Mammary epithelial cell (primary cell): ENCODE measurements at places on chromosomes 12 and 14.

DNA sequence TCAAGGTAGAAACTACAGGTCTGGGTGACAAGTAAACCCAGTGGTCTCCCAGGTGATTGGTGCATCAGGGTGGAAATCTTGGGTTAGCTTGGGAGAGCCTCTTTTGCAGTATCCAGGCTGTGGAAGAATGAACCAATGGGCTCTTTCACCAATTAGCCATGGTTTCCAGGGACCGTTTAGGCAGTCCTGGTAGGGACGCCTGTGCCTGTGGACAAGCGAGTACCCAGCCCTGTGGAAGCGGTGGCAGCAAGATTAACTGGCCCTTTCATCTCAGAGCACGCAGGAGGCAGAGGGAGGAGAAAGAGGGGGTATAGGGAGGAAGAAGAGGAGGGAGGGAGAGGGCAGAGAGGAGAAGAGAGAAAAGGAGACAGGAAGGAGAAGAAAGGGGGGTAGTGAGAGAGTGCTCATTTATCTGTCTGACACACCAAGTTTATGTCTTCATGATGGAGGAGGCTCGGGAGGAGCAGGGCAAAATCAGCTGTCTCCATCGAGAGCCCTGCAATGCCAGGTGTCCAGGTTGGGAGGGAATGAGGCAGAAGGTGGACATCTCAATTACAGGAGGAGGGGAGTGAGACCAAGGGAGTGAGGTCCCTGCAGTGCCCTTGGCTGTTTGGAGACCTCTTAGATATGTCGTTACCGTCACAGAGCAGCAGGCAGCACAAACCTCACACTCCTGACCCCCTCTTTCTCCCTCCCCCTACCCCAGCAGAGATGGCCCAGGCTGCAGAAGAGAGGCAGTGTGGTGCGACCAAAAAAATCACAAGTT, 4.6 kb upstream of the ZDHHC22 start:
- no peak for DNase-seq

- no peak for DNase-seq
Observed at GRCh38 chr12:92403210-92404175, 257.8 kb upstream of the BTG1 start.

- DNase-seq = no peak
Observed at GRCh38 chr14:57617510-57617909, 123.9 kb upstream of the CCDC198 start.

- no peak for DNase-seq
Observed at GRCh38 chr12:131008131-131008912, 54.6 kb downstream of the ADGRD1 start.

GRCh38 chr12:31370531-31371255, 44.7 kb upstream of the SINHCAF start:
- DNase-seq = no peak

GRCh38 chr14:77240336-77240915, 30.6 kb downstream of the NGB start:
- no peak for DNase-seq

- DNase-seq = no peak
Observed at GRCh38 chr12:105431537-105432100, 101.1 kb downstream of the C12orf75 start.

DNA sequence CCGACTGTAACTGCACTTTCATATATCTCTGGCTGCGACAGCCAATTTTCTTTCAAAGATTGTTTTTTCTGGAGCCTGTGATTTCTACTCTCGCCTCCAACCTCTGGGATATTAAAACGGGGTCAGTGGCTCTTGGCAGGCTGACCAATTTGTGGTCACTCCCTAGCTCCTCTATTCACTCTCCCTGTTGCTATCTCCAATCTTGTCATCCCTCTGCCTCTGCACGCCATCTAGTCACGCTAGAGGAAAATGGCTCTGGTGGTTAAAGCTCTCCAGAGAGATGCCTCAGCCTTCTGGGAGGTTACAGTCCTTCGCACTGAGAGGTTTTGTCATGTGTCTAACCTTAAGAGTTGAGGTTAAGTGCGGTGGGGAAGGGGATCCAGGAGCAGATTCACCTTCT, 59.8 kb upstream of the CISTR start:
- DNase-seq = no peak

DNA sequence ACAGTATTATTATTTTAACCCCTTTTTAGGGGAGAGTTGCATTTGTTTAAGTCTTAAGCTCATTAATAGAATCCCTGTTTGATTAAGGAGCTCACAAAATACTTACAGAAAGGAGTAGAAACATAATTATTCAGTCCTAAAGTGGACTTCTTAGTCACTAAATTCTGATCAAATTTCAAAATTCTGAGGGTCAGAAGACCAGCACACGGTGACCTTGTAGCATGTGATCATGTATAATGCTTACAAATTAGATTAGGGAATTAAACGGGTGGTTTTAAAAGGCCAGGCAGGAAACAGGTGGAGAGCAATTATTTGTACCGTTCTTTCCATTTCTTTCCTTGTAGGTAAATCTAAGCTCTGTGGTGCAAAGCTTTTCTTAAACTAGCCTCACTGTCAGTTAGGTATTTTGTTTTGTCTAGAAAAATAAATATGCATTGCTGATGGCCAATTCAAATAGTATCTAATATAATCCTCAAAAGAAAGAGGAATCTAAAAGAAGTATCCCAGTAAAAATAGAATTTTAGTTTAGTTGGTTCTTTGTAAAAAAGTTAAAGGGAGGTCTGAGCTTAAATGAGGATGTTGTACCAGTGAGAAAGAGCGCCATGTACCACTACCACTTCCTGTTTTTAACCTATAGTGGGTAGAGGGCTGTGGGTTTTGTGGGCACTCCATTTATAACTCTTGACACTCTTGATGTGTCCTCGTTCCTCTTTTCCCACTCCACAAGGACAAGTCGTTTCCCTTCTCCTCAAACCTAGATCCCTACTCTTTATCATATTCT, 51.1 kb downstream of the SLC38A1 start:
- no peak for DNase-seq

DNA sequence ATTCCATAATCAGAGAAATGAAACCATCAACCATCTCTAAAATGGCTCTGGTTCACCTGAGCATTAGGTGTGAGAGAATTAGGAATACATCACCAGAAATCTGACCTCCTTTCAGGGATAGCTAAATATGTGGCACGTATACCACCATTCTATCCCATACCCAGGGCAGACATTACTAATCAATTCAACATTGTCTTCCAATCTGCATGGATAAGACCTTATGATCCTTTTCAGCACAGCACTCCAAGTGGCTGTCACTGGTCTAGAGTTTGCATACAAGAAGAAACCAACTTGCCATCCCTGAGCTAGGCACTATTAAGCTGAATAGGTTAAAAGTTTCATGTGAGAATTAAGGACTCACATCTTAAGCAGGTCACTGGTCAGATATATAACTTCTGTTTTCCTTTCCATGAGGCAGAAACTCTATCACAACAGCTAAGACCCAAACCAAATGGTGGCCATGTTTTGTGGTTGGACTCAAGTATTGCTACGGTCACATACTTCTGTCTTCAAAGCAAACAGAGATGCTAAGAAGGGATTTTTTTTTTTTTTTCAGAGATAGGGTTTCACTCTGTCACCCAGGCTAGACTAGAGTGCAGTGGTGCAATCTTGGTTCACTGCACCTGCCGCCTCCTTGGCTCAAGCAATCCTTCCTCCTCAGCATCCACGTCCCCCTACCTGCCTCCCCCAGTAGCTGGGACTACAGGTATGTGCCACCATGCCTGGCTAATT, 249.0 kb downstream of the DPF3 start:
- DNase-seq = no peak

GRCh38 chr14:94111276-94112095, 950 bp downstream of the IFI27 start:
- DNase-seq = no peak

DNA sequence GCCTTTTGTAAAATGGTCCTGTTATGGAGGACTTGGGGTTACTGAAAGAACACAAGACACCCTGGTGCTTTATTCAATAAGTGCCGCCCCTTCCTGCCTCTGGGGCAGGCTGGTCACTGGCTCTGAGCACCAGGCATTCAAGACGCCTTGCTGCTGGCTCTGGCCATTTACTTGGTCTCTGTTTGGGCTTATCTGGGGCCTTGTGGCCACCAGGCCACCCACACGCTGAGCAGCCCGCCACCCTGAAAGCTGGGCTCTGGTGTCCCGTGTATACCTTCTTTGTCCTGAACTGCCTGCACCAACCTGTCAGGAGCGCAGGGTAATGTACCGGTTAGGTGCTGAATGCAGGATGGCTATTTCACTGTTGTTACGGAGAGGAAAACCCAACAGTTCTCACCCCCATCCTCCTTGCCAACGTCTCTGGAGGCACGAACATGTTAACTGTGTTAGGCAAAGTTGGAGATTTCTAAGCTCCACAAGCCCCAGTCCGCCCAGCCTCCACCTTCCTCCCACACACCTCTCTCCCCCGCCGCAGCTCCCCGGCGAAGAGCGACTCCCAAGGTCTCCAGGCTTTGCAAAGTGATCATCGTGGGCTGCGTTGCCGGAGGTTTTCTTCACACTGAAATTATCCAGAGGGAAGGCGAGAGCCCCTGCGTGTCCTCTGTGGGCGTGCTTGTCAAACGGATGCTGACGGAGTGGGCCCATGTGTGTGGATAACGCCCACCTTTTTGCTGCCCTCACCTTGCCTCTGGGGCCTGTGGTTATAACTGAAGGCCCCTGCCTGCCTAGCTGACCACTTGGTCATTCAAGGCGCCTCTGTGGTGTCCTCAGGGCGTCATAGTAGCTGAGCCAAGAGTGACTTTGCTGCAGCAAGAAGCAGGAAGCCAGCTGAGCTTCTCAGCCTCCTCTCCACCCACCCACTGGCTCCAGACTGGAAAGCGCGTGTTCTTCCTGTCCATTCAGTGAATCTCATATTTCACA, 18.8 kb upstream of the BEGAIN start:
- DNase-seq = no peak

GRCh38 chr12:9673404-9674225, 4.1 kb downstream of the CLEC2D start:
- peak; percentile 94 for DNase-seq

- DNase-seq = no peak
Observed at GRCh38 chr12:127797918-127798317, 469.1 kb upstream of the TMEM132C start.

DNA sequence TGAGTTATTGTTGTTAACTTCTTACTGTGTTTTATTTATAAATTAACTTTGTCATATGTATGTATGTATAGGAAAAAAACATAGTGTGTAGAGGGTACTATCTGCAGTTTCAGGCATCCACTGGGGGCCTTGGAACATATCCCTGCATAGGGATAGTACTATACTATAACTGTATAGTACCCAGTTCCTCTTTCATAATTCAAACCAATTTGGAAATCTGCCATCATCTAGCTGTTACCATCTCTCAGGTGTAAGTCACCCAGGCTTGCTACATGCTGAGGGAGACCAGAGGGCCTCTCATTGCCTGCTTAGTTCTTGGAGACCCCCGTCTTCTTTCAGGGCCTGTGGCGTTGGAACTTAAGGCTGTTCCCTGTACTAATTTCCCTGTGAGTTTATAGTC, 12.9 kb upstream of the DCD start:
- DNase-seq = no peak

DNA sequence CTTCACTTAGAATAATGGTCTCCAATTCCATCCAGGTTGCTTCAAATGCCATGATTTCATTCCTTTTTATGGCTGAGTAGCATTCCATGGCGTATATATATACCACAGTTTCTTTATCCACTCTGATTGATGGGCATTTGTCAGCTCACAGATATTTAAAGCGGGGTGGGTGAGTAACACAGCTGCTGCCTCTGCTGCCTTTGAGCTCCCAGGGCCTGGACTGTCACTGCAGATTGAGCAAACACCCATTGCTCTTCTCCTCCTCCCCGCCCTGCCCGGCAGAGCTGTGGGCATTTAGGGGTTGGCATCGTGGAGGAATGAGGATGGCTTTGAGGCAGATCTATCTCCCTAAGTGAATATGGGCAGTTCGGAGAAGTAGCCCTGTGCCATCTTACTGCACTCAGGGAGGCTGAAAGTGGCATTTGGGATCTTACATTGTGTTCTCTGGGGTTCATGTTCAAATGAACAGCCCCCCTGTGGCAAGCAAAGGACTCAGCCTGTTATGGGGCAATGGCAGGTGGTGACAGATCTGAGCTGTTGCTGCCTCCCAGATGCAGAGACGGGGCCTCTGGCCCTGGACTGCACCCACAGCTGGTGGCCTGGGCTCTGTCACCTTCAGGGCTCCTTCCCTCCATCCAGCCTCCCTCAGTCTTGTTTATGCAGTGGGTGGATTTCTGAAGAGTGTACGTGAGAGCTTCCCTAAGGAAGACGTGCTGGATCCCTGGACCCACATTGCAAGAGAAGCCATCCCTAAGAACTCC, 4.9 kb downstream of the RFLNA start:
- no peak for DNase-seq

- no peak for DNase-seq
Observed at GRCh38 chr12:52362118-52362726, 5.1 kb downstream of the KRT85 start.

GRCh38 chr14:85358136-85358785, 171.7 kb upstream of the FLRT2 start:
- DNase-seq = no peak

DNA sequence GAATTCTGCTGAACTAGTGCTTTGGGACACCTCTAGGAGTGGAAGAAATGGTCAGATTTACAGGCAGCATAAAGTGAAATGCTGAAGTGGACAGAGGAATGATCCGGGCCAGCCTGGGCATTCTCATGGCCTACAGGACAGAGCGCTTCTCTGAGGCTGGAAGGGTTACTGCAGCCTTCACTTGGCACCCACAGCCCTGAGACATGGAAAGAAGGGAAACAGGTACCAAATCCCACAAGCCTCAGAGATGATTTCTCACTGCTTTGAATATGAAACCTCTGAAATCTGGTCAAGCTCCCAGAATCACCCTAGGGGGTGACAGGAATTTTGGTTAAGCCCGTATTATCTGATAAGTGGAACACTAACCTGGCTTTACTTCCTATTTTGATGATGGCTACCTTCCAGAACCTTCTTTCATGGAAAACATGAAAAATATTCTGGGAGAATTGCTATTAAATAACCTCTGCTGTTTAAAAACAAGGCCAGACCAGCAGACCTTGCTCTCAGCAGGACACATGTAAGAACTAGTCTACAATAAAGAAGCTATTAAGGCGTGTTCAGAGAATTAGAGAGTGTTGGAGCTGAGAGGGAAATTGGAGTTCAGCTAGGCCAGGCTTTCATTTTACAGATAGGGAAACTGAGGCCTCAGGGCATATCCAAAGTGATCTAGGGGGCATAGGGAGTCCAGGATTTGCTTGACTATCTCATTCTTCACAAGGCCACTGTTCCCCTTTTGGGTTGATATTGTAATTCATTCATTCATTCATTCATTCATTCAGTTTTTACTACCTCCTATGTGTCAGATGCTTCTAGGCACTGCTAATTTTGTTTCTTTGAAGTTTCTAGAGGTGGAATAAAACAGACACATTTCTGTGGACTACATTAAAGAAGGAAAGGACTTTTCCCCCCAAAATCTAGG, 281.5 kb downstream of the ZFP36L1 start:
- DNase-seq = no peak

GRCh38 chr14:24264298-24264697, 1.3 kb upstream of the TGM1 start:
- peak; percentile 53 for DNase-seq

DNA sequence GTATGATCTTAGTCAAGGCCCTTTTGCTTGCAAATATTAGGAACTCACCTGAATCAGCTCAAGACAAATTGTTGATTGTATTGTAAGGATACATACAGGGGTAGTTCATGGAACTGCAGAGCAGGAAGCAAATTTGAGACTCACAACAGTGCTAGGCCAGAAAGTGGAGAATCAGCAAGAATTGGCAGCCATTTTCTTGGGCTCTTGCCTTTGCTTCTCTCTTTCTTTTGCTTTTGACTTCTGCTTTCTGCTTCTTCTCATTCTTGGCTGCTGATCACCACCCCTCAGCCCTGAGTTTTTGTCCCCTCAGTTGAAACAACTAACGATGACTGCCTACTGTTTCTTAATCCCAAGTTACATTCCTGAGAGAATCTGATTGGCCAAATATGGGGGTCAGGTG, 34.8 kb downstream of the KCNK13 start:
- no peak for DNase-seq
